Psoas muscle (tissue), 8 donors: ENCODE measurements at places on chromosomes 1 and 21. TPM values are rescaled to one million over a fixed set of nuclear protein-coding genes. Genes with fewer than 3 reads are reported as not detected.

The HES5 gene
- 0.13 TPM for polyA plus RNA-seq

The DYNLT5 gene
- 0.21 TPM for polyA plus RNA-seq

The SIM2 gene
- 0.13 TPM for polyA plus RNA-seq

DNA sequence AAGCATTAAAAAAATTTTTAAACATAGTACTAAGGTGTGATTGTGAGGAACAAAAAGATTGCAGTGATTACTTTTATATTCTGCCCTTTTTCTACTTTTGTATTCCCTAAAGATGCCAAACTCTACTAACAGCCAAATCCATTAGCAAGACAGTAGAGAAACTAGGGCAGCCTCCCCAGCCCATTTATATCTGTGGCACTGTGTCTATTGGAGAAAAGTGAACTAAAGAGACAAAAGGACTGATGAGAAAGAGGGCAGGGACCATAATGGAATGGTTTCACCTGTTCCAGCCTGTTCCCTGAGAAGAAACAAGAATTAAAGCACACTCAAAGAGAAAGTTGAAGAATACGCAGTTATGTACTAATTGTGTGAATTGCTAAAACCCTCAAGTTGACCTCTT is 56.6 kb downstream of the ATG4C start:
- no peak for DNase-seq

The ARTN gene
- polyA plus RNA-seq = 0.05 TPM

The MAST2 gene
- 142 TPM for polyA plus RNA-seq

The SLC45A1 gene
- 0.60 TPM for polyA plus RNA-seq

DNA sequence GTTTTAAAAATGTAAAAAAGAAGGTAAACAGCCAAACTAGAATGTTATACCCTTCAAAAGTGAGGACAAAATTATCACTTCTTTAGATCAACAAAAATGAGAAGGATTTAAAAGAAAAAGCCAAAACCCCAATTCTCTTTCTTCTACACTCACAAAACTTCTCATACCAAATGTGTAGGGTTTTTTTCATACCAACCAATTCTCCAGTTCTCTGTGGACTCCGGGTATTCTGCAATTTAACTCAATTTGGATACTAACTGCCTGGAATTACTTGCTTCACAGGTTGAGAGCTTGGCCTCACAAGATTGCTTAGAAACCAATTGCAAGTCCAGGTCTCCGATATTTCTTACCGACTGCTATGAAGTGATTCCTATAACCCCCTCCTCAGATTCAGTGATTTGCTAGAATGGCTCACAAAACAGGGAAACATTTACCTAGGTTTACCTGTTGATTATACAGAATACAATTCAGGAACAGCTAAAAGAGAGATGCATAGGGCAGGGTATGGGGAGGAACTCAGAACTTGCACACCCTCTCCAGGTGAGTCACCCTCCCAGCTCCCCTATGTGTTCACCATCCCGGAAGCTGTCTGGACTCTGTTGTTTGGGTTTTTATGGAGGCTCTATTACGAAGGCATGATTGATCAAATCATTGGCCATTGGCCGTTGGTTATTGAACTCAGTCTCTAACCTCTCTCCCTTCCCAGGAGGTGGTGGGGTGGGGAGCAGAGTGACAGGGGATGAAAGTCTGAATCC is 67.1 kb downstream of the CAMTA1 start:
- no peak for DNase-seq

The OR1C1 gene
- polyA plus RNA-seq = not detected

GRCh38 chr1:203273869-203274602 is 31.3 kb upstream of the BTG2 start:
- DNase-seq = peak; percentile 49

The PADI1 gene
- polyA plus RNA-seq = not detected

DNA sequence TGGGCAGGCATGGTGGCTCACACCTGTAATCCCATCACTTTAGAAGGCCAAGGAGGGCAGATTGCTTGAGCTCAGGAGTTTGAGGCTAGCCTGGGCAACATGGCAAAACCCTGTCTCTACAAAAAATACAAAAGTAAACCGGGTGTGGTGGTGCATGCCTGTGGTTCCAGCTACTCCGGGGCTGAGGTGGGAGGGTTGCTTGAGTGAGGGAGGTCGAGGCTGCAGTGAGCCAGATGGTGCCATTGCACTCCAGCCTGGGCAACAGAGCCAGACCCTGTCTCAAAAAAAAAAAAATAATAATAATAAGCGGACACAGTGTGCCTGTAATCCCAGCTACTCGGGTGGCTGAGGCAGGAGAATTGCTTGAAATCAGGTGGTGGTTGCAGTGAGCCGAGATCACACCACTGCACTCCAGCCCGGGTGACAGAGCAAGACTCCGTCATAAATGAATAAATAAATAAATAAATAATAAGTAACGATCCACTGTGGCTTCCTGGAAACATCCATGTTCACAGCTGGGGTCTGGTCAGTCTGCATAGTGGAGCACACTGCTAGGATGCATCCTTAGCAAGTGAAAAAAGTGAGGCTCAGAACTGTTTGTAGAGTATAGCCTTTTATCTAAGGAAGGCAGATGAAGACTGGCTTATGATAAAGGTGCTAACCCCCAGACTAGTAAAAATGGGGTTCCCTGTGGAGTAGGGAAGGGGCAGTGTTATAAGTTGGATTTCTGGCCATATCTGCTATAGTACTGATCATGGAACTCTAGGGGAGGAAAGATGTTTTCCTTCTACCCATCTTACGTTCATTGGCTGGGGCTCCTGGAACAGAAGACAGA is 15.7 kb downstream of the PKNOX1 start:
- DNase-seq = no peak

GRCh38 chr1:209657140-209657879 is 5.1 kb upstream of the LAMB3 start:
- no peak for DNase-seq

GRCh38 chr1:24984800-24985522 is 54.9 kb upstream of the RUNX3 start:
- no peak for DNase-seq

The HSD11B1 gene
- polyA plus RNA-seq = 1.2 TPM

DNA sequence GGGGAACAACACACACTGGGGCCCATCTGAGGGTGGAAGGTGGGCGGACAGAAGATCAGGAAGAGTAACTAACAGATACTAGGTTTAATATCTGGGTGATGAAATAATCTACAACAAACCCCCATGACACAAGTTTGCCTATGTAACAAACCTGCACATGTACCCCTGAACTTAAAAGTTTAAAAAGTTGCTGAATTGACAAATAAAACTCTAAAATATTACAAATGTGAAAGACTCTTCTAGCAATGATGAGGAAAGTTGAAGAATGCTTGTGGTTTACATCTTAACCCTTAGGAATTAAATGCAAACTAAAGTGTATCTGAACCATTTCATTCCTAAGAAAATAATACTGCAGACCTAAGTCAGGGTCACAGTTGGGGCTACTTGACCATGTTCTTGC is 525.6 kb upstream of the CAMK1G start:
- no peak for DNase-seq

The FCGR3B gene
- polyA plus RNA-seq = 0.32 TPM

The SRM gene
- polyA plus RNA-seq = 163 TPM

DNA sequence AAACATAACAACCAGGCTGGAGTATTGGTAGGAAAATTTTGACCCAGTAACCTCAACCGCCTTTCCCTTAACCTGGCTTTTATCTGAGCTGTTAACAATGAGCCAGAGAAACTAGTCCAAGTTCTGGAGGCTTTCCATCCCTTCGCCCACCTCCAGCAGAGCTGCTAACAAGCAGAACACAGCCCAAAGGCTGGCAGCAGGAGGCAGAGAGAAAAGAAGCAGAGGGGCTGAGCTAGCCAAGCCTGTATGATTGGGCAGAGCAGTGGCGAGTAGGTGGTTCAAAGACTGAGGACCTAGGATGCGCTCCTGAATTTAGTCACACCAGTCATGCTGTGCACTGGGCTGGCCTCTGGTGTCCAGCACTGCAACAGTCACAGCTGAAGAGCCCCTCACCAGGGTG is 123.0 kb downstream of the TNR start:
- no peak for DNase-seq

DNA sequence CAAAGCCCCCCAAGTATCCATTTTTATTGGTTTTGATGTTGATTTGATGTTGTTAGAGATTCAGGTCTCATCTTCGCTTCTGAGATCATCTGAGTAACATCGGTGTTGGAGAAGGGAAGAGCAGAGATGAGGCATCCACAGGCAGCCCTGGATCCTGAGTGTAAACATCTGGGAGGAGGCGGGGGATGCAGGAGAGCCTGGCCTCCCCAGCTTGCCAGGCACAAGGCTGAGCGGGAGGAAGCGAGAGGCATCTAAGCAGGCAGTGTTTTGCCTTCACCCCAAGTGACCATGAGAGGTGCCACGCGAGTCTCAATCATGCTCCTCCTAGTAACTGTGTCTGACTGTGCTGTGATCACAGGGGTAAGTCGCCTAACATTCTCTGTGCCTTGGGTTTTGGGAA is at the start of gene PROK1:
Gene PROK1, plus strand, starts transcription at position 221 of the 400 bp plus-strand sequence. Its CDS starts 68 bp downstream, at position 289.
- DNase-seq = no peak
